PC-9 (cell line): ENCODE measurements at places on chromosomes 5 and 9. TPM values are rescaled to one million over a fixed set of nuclear protein-coding genes. Genes with fewer than 3 reads are reported as not detected.
A peak's percentile ranks its signal among the peaks of the same experiment; 100 is the strongest.

- H3K4me3 ChIP-seq = no peak overlapping the region
- H3K4me1 ChIP-seq = no peaks in the 10 kb centered on the region
- H3K27ac ChIP-seq = no peak overlapping the region
- no peaks in the 10 kb centered on the region for H3K27me3 ChIP-seq
- no peaks in the 10 kb centered on the region for H3K36me3 ChIP-seq
Measured at GRCh38 chr9:118083161-118083560, 379.0 kb downstream of the TLR4 start.

GRCh38 chr9:14961372-14962068 is 51.3 kb upstream of the FREM1 start:
- peak; percentile 4 for DNase-seq
- no peaks in the 10 kb centered on the region for H3K27me3 ChIP-seq
- no peaks in the 10 kb centered on the region for H3K36me3 ChIP-seq
- no peaks in the 10 kb centered on the region for H3K4me1 ChIP-seq
- H3K27ac ChIP-seq = no peak overlapping the region

DNA sequence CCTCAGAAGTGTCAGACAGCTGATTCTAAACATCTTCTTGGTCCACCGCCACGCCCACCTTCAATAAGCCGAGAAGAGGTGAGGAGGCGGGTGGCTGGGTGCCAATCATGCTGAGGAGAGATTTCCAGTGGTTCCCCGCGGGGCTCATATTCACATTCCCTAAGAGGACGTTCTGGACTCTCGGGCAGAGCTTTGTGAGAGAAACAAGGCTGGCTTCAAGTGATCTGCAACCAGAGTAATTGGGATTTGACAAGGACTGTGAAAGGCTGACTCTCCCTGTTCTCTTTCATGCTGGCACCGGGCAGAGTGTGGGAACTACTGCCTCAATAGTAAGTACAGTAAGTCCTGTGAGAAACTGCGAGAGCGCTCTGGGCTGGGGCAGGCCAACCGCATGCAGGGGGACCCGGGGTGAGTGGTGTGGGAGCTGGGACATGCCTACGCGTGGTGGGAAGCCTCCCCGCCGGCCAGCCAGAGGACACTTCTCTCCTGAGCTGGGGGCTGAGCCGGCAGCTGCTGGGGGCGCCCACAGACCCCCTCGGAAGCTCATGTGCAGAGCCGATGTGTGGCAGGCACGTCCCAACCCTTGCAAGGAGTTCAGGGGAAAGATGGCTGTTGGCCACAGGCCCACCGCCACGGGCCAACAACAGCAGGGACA is 110.9 kb downstream of the LIFR start:
- H3K36me3 ChIP-seq = no peaks in the 10 kb centered on the region
- no peaks in the 10 kb centered on the region for H3K27me3 ChIP-seq
- no peaks in the 10 kb centered on the region for H3K4me1 ChIP-seq
- DNase-seq = no peak
- H3K27ac ChIP-seq = no peak overlapping the region

DNA sequence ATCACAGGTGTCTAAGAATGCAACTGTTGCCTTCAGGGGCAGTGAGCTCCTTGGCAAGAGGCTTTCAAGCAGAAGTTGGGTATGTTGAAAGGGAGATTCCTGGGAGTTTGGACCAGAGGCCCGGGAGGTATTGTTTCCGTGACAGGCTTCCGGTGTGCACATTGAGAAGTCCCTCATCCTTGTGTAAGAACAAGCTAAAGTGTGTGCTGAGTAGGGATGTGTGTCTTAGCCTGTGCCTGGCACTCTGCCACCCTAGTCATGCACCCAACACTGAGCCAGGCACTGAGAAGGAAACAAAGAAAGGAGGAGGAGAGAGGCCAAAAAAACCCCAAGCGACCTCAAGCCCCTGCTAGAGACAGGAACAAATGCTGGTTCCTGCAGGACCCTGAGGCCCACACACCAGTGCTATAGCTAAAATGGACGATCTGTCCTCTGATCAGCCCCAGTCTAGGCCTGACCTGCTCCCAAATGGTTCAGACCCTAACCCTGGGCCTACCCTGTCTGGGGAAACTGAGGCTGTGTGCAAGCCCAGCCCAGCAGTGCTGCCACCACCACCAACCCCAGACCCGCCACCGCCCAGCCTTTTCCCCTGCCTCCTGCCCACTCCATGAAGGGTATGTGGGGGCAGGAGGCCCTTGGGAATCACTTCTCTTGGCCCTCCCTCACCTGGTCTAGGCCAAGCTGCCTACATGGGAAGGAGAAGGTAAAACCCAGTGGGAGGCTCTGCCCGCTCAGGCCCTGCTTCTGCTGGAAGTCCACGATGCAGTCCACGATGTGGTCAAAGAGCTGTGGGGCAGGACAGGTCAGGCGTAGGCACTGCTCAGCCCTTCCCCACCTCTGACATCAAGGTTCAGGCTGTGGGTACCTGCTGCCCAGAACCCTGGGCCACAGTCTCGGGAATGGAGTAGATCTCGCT is 12.6 kb downstream of the HK3 start:
- no peak overlapping the region for H3K27ac ChIP-seq
- H3K4me1 ChIP-seq = no peaks in the 10 kb centered on the region
- H3K27me3 ChIP-seq = no peaks in the 10 kb centered on the region
- no peak for DNase-seq

DNA sequence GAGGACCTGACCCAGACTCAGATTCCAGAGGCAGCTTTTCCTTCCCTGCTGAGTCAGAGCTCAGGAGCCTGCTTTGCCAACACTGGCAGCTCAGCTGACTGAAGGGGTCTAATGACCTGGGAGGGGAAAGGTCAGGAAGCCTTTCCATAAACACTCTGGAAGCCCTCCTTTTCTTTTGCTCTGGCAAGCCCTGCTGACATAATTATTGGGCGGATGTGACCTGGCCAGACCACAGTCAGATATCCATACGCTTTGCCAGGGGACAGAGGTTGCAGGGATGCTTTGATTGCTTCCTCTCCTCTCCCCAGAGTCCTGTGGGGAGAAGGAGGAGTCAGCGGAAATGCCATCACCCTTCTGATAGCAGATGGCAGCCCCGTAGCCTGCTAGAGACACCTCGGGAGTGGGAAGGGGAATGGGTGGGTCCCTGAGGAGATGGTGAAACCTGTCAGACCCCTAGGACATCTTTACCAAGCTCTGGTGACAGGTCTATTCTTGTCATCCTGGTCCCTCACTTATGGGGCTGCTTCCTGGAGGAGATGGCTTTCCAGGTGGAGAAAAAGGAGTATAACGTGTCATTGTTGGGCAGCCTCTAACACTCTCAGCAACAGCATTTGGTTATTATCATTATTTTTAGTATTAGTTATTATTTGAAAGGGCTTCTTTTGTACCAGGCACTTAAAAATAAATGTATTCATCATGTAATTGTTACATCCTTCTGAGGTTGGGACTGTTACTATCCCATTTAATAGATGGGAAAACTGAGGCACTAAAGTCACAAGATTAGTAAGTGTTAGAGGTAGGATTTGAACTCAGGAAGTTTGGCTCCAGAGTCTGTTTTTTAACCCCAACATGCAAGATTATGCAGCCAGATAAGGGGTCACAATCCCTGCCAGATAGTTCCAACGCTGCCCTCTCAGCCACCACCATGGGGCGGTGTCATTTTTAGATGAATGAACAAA is 11.6 kb downstream of the COL27A1 start:
- H3K4me1 ChIP-seq = no peaks in the 10 kb centered on the region
- no peak overlapping the region for H3K27ac ChIP-seq
- H3K36me3 ChIP-seq = no peaks in the 10 kb centered on the region

GRCh38 chr5:175572886-175573285 is 85.0 kb upstream of the HRH2 start:
- no peaks in the 10 kb centered on the region for H3K36me3 ChIP-seq
- H3K27ac ChIP-seq = no peak overlapping the region
- H3K4me1 ChIP-seq = no peaks in the 10 kb centered on the region
- peak; percentile 39 for DNase-seq

DNA sequence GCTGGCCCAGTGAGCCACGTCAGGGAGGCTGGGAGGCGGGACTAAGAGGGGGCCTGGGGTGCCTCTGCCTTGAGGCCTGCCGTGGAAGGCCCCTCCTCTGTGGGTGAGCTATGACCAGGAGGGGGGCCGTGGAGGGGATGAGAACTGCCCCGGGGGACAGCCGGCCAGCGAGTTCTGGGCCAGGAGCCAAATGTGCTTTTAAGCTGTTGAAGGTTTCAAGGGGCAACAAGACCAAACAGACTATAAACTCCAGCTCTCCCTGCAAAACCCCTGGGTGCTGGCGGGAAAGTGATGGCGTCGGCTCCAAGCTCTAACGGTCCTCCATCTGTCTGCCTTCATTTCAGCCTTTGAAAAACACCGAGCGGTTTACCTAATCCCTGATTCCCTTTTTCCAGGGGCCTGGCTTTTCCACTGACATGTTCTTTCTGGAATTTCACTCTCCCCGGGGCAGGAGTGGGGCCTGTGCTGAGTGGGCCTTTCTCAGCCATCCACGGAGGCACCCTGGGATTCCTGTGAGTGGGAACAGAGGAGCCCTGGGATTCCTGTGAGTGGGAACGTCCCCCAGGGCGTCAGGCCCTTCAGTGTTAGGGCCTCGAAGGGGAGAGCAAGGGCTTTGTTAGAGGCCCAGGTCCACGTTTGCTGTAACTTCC is 65.6 kb downstream of the COL5A1 start:
- no peak overlapping the region for H3K27ac ChIP-seq
- H3K4me3 ChIP-seq = no peak overlapping the region
- DNase-seq = no peak
- H3K36me3 ChIP-seq = no peaks in the 10 kb centered on the region
- peaks cover 65% of the 10 kb centered on the region for H3K27me3 ChIP-seq
- no peaks in the 10 kb centered on the region for H3K4me1 ChIP-seq

DNA sequence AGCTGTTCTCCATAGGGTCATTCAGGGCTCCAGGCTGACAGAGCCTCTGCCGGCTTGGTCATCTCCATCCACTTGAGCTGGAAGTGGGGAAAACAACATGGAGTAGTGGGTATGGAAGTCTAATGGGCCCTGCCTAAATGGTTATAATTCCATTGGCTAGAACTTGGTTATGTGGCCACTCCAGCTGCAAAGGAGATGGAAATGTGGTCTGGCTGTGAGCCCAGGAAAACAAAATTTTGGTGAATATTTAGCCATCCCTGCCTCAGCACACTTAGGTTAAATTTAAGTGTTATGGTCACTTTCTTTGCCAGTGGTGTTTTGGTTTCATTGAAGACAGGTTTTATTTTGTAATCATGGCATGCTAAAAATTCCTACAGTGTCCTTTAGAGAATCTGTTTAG is 112.3 kb downstream of the SMARCA2 start:
- no peaks in the 10 kb centered on the region for H3K27me3 ChIP-seq
- no peaks in the 10 kb centered on the region for H3K4me1 ChIP-seq
- H3K36me3 ChIP-seq = no peaks in the 10 kb centered on the region
- H3K4me3 ChIP-seq = no peak overlapping the region

GRCh38 chr5:61089351-61089750 is 72.9 kb downstream of the SMIM15 start:
- no peaks in the 10 kb centered on the region for H3K27me3 ChIP-seq
- H3K4me1 ChIP-seq = no peaks in the 10 kb centered on the region
- no peaks in the 10 kb centered on the region for H3K36me3 ChIP-seq
- no peak for DNase-seq
- no peak overlapping the region for H3K4me3 ChIP-seq

GRCh38 chr9:135516132-135516860 is 4.9 kb upstream of the LCN1 start:
- no peaks in the 10 kb centered on the region for H3K36me3 ChIP-seq
- H3K4me3 ChIP-seq = no peak overlapping the region
- H3K27me3 ChIP-seq = peaks cover 43% of the 10 kb centered on the region
- DNase-seq = no peak
- no peak overlapping the region for H3K27ac ChIP-seq
- H3K4me1 ChIP-seq = no peaks in the 10 kb centered on the region

DNA sequence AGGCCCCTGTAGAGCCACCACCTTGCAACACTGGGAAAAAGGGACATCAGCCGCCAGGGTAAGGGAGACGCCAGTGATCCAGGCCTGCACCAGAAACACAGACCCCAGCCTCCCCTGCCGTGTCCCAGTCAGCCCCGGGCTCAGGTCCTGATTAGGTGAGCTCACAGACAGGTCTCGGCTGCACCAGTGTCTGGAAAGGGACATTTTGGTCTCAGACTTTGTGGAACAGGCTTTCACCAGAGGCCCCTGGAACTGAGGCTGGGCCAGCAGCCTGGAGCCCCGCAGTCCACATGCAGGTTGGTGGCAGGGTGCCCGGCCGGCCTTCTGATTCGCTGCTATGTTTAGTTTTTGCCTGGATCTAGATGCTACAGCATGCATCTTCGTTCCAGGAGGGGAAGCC is 369.0 kb upstream of the IRX4 start:
- H3K4me1 ChIP-seq = no peaks in the 10 kb centered on the region
- peaks cover 92% of the 10 kb centered on the region for H3K27me3 ChIP-seq
- DNase-seq = no peak
- no peak overlapping the region for H3K4me3 ChIP-seq

GRCh38 chr9:16458696-16459420 is 411.6 kb downstream of the BNC2 start:
- no peak overlapping the region for H3K27ac ChIP-seq
- no peaks in the 10 kb centered on the region for H3K4me1 ChIP-seq
- no peaks in the 10 kb centered on the region for H3K27me3 ChIP-seq
- H3K4me3 ChIP-seq = no peak overlapping the region
- H3K36me3 ChIP-seq = no peaks in the 10 kb centered on the region

DNA sequence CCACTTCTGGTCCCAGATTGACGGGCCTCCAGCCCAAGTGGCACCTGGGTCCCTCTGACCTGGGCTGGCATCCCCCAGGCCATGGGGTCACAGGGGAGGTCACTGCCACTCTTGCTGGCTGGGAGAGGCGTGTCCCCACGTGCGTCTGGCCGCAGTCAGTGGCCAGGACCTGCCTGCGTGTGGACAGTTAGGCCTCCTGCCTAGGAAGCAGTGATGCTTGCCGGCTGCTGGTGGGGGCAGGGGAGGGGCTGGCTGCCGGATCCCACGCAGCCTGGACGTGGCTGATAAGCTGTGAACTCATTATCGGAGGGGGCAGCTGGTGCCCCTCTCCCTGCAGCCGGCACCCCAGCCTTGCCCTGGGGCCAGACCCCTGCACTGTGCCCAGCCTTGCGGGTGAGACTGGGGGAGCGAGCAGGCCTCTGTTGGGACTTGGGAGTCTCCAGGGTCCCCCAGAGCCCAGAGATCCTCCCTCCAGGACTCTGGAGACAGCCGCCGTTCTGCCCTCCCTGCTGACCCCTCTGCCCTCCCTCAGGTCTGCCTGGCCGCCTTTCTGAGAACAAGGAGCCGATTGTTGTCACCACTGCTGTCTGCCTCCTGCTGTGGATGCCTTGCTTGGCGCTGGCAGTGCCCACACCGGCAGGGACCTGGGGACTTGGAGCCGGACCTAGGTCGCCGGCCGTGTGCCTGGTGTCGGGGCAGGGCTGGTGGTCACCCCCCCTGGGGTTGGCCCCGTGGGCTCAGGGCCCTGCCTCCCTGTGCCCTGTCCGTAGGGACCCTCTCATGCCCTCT is 12.3 kb downstream of the RXRA start:
- no peaks in the 10 kb centered on the region for H3K36me3 ChIP-seq
- H3K27ac ChIP-seq = no peak overlapping the region
- H3K27me3 ChIP-seq = no peaks in the 10 kb centered on the region
- H3K4me3 ChIP-seq = no peak overlapping the region
- no peak for DNase-seq

GRCh38 chr5:171851251-171851650 is 65.6 kb downstream of the SMIM23 start:
- no peak overlapping the region for H3K27ac ChIP-seq
- H3K36me3 ChIP-seq = no peaks in the 10 kb centered on the region
- no peaks in the 10 kb centered on the region for H3K27me3 ChIP-seq
- DNase-seq = no peak

GRCh38 chr9:32500768-32501167 is 25.2 kb downstream of the RIGI start:
- peak; percentile 55 for DNase-seq
- no peak overlapping the region for H3K4me3 ChIP-seq
- no peaks in the 10 kb centered on the region for H3K27me3 ChIP-seq
- H3K27ac ChIP-seq = peak overlapping the region; percentile 41
- peaks cover 8% of the 10 kb centered on the region for H3K4me1 ChIP-seq

FGF18 gene
- 0.52 and 1.1 TPM in 2 replicates for total RNA-seq

TRIM36 gene
- 0.15 and 0.22 TPM in 2 replicates for total RNA-seq

ZNF879 gene
- total RNA-seq = 0.24 and 0.83 TPM in 2 replicates

IL17B gene
- total RNA-seq = not detected in 2 replicates

CAMK4 gene
- not detected in 2 replicates for total RNA-seq

HAPLN1 gene
- not detected in 2 replicates for total RNA-seq

LVRN gene
- total RNA-seq = 0.40 and 0.79 TPM in 2 replicates
